RCC 7860 (cell line): ENCODE measurements at places on chromosomes 16 and 17.

DNA sequence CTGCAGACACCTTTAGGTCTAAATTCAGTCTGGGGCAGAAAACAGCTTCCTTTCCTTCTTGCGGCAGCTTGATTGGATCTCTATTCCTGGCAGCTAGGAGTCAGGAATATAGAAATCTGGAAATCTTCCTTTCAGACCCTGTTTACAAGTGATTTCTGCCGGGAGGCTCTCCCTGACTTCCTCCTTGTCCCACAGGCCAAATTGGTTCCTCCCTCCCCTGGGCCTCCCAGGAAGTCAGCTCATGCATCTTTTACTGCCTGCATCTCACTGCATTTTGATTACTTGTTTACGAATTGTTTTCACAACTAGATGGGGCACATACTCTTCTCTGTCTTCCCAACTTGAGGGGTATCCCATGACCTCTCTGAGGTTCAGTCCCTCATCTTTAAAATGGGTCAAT lies 206.3 kb downstream of the MAF start:
- DNase-seq: no peak

DNA sequence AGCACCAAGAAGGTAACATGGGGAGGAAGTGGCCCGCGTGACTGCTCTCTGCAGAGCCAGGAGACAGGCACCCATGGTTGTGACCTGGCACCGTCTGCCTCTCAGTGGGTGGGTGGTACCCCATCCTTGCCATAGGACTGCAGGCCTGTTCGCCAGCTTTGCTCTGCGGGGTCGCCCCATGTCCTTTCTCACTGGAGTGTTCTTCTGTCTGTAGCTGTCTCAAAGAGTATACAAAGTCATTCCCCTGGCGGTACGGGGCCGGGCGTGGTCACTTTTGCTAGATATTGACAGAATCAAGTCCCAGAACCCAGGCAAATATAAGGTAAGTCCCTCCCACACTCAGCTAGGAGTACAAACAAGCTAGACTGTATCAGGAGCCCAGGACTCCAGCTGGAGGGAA lies 6.0 kb downstream of the TBC1D26 start:
- no peak for DNase-seq

DNA sequence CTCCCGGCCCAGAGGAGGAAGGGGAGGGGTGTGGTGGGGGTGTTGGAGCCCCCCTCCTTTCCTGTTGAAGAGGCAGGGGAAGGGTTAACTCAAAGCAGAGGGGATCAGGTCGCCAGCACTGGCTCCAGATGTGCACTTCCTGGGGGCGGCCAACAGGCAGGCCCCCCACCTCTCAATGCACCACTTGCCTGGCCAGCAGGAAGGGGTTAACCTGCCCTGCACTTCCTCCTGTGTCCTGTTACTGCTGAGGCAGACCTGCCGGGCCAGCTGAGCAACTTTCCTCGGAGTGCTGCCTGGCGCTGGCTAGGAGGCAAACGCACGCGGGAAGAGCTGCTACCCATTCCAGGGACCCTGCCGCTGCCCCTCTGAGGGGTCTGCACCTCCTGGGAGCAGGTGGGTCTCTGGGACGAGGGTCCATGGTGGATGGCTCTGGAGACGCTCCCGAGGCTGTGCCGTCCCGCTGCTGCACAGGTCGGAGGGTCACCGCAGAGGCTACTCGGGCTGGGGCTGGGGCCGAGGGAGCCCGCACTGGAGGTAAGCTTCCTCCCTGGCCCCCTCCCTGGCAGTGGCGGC lies at the start of gene EPN3:
EPN3 (plus strand) TSS at position 284 of the 573 bp plus-strand sequence. CDS start 3,822 bp downstream, outside the sequence.
- no peak for DNase-seq

GRCh38 chr17:72034000-72034399 lies 86.8 kb upstream of the SOX9 start:
- no peak for DNase-seq

GRCh38 chr16:66604376-66605176 lies at the start of gene CMTM3:
Gene CMTM3, plus strand, starts transcription at chr16:66604704. Its CDS starts 102 bp downstream, at chr16:66604806.
- no peak for DNase-seq

DNA sequence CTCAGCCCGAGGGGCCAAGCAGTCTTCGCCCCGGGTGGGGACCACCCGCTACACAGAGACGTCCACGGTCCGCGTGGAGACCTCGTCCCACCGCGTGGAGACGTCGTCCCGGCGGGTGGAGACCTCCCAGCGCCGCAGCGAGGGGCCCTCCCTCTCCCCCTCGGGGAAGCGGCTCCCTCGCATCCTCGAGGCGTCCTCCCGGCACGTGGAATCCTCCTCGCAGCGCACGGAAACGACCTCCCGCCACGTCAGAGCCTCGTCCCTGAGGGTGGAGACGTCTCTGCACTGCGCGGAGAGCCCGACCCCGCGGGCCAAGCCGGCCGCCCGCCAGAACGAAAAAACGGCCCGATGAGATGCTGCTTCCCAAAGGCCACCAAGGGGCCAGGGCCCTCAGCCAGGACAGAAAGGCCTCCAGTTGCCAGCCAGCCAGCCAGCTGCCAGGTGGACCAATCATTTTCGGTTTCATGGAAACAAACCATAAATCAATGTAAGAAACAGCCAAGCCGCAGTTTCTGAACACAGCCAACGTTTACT lies 424 bp downstream of the C17orf100 start:
- no peak for DNase-seq
